Activated CD4-positive, alpha-beta T cell treated with anti-CD3 and anti-CD28 coated beads, Interleukin-2, amount 10 ng/mL, durations not matched to agents 24 days and 14 days (primary cell): ENCODE measurements at places on chromosomes 13 and 19. TPM values are rescaled to one million over a fixed set of nuclear protein-coding genes. Genes with fewer than 3 reads are reported as not detected.

DNA sequence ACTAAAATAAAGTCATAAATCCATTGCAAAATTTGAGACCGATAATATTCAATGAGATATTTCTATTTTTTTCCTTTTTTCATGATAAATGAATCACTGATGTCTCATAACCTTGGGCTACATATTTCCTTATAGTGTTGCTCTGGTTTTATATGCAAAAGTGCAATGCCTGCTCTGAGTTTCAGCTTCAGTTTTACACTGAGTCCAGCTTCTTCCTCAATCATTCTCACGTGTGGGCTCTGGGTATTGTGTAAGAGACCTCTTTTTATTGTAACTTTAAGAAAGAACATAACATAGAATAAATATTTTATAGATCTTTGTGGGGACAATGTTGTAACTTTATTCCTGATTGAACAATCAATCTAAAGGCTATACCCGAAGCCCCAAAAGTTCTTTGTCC lies 280.2 kb upstream of the EDNRB start:
- DNase-seq = no peak

DNA sequence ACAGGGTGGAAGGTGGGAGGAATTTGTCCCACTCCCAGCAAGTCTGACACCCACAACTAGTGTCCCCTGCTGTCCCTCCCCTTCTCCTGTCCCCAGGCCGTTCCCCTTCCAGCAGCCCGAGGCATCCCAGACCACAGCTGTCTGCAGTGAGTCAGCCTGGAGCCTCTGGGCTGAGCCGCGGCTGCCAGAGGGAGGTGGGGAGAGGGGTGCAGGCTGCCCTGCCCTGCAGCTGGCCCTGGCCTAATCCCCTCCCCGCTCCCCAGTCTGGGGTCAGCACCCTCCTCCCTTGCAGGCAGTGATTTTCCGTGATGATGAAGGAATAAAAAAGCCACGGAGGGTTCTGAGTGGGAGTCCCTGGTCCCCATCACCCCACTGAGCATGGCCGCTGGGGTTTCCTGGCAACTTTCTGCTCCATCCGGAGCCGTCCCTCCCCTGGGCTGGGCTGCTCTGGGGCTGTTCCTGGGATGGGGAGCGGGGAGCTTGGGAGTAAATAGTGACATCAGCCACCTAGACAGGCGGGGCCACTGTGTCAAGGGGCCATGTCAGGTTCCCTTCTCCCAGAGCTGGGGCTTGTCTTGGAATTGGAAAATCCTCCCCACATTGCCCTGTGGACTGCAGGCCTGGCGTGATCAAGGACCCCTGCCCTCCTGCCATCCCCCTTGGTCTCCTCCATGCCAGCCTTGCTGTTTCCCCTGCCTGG lies 16.8 kb downstream of the SPC24 start:
- no peak for DNase-seq

DNA sequence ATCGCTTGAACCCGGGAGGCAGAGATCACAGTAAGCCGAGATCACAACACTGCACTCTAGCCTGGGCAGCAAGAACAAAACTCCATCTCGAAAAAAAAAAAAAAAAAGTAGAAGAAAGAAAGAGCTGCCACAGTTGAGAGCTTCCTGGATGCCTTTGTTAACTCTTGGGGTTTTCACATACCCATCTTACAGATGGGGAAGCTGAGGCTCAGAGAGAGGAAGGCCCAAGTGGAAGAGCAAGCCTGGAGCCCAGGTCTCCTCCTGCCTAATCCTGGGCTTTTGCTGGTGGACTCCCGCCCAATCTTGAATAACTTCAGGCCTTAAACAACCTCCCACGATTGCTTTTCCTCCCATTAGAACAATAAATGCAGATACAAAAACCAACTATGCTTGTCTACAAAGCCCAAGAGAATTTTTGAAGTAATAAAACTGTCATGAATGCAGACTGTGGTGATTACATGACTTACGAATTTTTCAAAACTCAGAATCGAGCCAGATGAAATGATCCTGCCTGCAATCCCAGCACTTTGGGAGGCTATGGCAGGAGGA lies 41.7 kb downstream of the LTBP4 start:
- no peak for DNase-seq

- no peak for DNase-seq
Observed at GRCh38 chr19:35529241-35530218, 1.4 kb upstream of the SBSN start.

NLRP9 gene
- total RNA-seq = not detected in 2 replicates

LGALS14 gene
- total RNA-seq = not detected in 2 replicates

SMIM44 gene
- total RNA-seq = not detected in 2 replicates

SLC6A16 gene
- 0.69 and 1.3 TPM in 2 replicates for total RNA-seq
